ENCODE measurements at places on chromosomes 6 and 20.

- no peak for DNase-seq
These were observed 528.1 kb downstream of the CDH26 start for GRCh38 chr20:60486315-60486714.

- no peak for DNase-seq
These were observed 88.1 kb downstream of the PPP1R14C start for GRCh38 chr6:150230832-150231524.

DNA sequence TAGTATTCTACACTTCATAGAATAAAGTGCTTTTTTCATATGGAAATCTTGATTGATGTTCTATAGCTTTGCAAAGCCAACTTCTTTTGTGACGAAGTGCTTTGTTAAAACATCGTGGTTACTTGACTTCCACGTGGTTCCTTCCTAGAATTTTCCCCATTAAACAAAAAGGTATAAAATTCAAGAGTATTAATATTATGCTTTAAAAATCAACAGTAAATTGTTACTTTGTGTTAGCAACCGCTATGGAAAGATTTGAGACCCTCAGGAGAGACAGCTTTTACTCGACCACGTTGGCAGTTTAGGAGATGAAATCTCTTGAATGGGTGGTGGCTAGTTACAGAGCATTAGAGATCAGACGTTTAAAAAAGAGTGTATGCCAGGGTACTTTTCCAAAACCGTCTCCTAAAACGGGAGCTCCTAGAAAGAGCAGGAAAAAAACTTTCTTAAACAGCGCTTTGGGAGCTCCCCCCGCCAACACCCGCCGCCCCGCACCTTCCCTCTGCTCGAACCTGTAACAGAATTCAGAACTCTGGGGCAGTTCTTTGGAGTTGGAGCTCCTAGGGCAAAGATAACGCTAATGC, 920 bp downstream of the GJA1 start:
- no peak for DNase-seq

GRCh38 chr6:122878796-122879195, 89.7 kb downstream of the SMPDL3A start:
- DNase-seq, result no peak
